ENCODE measurements at places on chromosomes 5 and 9. TPM values are rescaled to one million over a fixed set of nuclear protein-coding genes. Genes with fewer than 3 reads are reported as not detected.

The DAB2 gene
- total RNA-seq = 119 TPM

The ZMAT2 gene
- total RNA-seq = 52.2 TPM

- DNase-seq = no peak
- no peak overlapping the region for H3K27ac ChIP-seq
- no peaks in the 10 kb centered on the region for H3K27me3 ChIP-seq
- H3K4me1 ChIP-seq = no peaks in the 10 kb centered on the region
- no peak overlapping the region for H3K4me3 ChIP-seq
Measured at GRCh38 chr5:93941897-93942296, 200.5 kb upstream of the POU5F2 start.

DNA sequence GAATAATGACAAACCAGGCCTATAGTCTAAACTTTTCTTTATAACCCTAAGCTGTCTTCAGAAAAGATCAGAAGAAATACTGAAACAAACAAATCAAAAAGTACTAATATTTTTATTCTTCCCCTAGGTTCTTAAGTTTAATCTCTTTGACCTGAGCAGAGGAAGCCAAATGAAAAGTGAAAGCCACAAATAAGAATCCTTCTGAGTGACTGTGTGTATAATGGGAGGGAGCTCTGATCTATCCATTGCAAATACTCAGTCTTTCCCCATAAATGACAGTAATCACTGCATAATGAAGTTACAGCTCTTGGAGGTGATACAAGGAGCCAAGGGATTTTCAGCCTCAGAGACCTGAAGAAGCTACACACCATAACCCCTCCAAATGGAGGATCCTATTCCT, 126.9 kb upstream of the ATP10B start:
- no peaks in the 10 kb centered on the region for H3K4me1 ChIP-seq
- no peak for DNase-seq
- H3K36me3 ChIP-seq = no peaks in the 10 kb centered on the region
- no peak overlapping the region for H3K27ac ChIP-seq

GRCh38 chr9:92257327-92257726, 36.2 kb downstream of the IARS1 start:
- H3K4me1 ChIP-seq = no peaks in the 10 kb centered on the region
- no peaks in the 10 kb centered on the region for H3K27me3 ChIP-seq
- no peak for DNase-seq
- H3K36me3 ChIP-seq = peaks cover 25% of the 10 kb centered on the region
- H3K4me3 ChIP-seq = no peak overlapping the region
- H3K27ac ChIP-seq = no peak overlapping the region

DNA sequence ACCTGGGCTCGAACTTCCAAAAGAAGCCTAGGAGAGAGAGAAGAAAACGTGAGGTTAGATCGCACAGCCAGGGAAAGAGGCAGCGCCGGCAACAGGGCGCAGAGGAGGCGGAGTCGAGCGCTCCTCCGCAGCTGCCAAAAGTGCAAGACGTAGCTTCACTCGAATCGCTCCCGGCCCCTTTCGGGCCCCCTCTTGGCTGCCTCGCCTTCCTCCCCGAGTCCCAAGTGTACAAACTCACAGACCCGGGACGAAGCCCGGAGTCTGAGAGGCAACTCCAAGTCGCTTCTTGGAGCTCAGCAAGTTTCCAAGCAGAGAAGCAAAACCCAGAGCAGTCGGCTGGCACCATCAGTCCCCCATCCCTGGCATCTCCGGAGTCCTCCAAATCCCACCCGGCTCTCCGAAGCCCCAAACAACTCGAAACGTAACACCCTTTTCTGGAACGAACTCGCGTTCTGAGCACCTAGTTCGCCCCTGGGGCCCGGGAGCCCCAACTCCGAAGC, 1.2 kb downstream of the MIER3 start:
- H3K27me3 ChIP-seq = no peaks in the 10 kb centered on the region
- peak overlapping the region; percentile 98 for H3K4me3 ChIP-seq
- H3K36me3 ChIP-seq = no peaks in the 10 kb centered on the region
- peak; percentile 27 for DNase-seq
- no peaks in the 10 kb centered on the region for H3K4me1 ChIP-seq
- peak overlapping the region; percentile 89 for H3K27ac ChIP-seq

- H3K4me1 ChIP-seq = peaks cover 3% of the 10 kb centered on the region
- no peaks in the 10 kb centered on the region for H3K36me3 ChIP-seq
- no peaks in the 10 kb centered on the region for H3K27me3 ChIP-seq
- H3K27ac ChIP-seq = peak overlapping the region; percentile 79
- no peak for DNase-seq
- H3K4me3 ChIP-seq = no peak overlapping the region
Measured at GRCh38 chr9:27367175-27367798, 70.3 kb upstream of the EQTN start.

DNA sequence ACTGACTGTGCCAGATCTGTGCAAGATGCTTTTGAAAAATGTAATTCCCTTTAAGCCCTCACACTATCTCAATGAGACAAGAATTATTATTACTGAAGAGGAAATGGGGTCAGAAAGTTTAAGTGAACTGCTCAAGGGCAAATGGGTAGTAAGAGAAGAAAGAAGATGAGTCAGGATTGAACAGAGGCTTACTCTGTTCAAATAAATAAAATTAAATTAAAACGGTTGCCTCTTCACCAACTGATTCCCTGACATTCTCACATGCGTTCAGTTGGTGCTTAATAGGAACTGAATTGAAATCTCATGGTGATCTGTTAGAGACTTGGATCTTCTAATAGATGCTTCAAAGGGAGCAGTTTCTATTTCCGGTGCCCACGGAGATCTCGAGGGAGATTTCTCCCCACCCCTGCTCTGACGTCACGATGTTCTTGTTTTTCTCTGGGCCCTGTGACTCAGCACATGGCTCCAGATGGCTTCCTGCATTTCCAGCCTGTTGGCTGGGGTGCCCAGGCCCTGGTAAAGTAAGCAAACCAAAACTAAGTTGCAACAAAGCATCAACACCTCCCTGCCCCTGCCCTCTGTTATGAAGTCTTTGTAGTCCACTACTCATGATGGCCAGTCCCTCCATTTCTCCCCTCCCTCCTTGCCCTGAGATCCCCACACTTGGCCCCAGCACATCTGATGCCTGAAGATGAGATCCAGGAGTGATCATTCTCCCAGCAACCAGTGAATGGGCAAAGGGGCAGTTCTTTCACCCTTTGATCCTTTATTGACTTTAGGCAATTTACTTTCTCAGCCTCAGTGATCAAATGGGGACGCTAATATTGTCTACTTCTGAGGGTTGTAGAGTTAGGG, 106.1 kb upstream of the CPEB4 start:
- H3K27me3 ChIP-seq = no peaks in the 10 kb centered on the region
- no peaks in the 10 kb centered on the region for H3K36me3 ChIP-seq
- DNase-seq = peak; percentile 76
- H3K4me3 ChIP-seq = no peak overlapping the region
- peaks cover 14% of the 10 kb centered on the region for H3K4me1 ChIP-seq
- peak overlapping the region; percentile 87 for H3K27ac ChIP-seq

GRCh38 chr5:125348936-125349831, 602.7 kb upstream of the ZNF608 start:
- H3K27me3 ChIP-seq = no peaks in the 10 kb centered on the region
- no peaks in the 10 kb centered on the region for H3K4me1 ChIP-seq
- H3K27ac ChIP-seq = peak overlapping the region; percentile 5
- no peak for DNase-seq

DNA sequence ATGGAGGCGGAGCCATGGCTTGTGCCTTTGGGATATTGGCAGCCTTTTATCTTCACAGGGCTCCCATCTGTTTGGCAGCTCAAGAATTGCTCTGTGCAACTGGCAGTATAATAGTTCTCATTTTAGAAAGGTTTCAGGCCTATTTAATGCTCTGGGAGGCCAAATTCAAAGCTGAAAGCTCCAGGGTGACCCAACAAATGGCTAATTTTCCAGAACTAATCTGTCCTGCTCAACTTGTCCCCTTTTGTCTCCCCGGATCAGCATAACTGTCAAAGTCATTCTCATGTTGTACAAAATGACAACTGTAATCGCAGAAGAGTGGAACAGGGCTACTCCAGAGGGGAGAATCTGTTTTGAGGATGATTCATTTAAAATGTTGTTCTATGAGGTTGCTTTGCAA, 52.6 kb upstream of the CXCL14 start:
- no peaks in the 10 kb centered on the region for H3K36me3 ChIP-seq
- DNase-seq = no peak
- no peak overlapping the region for H3K27ac ChIP-seq
- no peaks in the 10 kb centered on the region for H3K27me3 ChIP-seq
- no peak overlapping the region for H3K4me3 ChIP-seq
- H3K4me1 ChIP-seq = no peaks in the 10 kb centered on the region

The C9 gene
- total RNA-seq = not detected

DNA sequence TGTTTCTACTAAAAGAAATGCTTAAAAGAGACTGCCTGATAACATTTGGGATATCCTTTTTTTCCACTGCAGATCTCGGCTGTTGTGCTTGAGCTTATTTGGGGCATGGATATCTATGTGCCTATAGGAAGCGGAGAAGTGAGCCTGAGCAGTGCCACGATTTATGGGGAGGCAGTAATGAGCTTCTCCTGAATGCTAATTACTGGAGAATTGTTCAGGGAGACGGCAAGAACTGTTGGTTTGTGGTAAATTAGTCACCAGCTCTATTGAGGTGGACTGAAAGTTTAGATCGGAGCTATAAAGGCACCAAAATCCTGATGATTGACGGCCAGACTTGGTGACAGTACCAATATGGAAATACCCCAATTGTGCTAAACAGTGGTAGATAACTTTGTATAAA, 186.5 kb downstream of the ARHGEF28 start:
- H3K36me3 ChIP-seq = no peaks in the 10 kb centered on the region
- no peaks in the 10 kb centered on the region for H3K27me3 ChIP-seq
- H3K27ac ChIP-seq = peak overlapping the region; percentile 85
- H3K4me1 ChIP-seq = no peaks in the 10 kb centered on the region

GRCh38 chr5:58477760-58478376, 13.4 kb upstream of the GAPT start:
- no peak overlapping the region for H3K27ac ChIP-seq
- H3K4me1 ChIP-seq = no peaks in the 10 kb centered on the region
- DNase-seq = no peak

- no peaks in the 10 kb centered on the region for H3K27me3 ChIP-seq
- H3K4me3 ChIP-seq = no peak overlapping the region
- H3K4me1 ChIP-seq = no peaks in the 10 kb centered on the region
- DNase-seq = no peak
- no peaks in the 10 kb centered on the region for H3K36me3 ChIP-seq
- no peak overlapping the region for H3K27ac ChIP-seq
Measured at GRCh38 chr9:93929231-93929630, 25.9 kb downstream of the BARX1 start.

- H3K27me3 ChIP-seq = no peaks in the 10 kb centered on the region
- H3K4me3 ChIP-seq = no peak overlapping the region
- H3K4me1 ChIP-seq = no peaks in the 10 kb centered on the region
Measured at GRCh38 chr5:174094857-174095606, 49.5 kb downstream of the NSG2 start.

GRCh38 chr9:83056911-83057310, 6.0 kb downstream of the RASEF start:
- no peak overlapping the region for H3K27ac ChIP-seq
- no peaks in the 10 kb centered on the region for H3K36me3 ChIP-seq
- H3K4me1 ChIP-seq = peaks cover 3% of the 10 kb centered on the region
- H3K27me3 ChIP-seq = no peaks in the 10 kb centered on the region
- H3K4me3 ChIP-seq = no peak overlapping the region

The FYB1 gene
- total RNA-seq = 17.9 TPM

DNA sequence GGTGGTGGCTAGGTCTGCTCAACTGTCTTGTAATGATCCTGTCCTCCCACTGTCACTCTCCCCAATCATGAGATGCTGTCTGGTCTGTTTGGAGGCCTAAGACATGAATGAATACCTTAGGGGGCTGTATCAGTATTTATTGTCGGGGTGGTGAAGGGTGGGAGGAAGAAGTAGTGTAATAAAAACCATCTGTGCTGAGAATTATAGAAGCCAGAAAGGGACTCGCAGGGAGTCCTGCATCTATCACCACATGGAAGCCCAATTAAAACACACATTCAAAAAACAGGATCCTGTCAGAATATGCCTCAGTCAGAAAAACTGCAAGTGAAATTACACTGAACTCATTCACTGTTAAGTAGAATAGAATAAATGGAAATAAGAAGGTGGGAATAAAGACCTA, 1134.3 kb upstream of the C9orf72 start:
- H3K27me3 ChIP-seq = no peaks in the 10 kb centered on the region
- H3K27ac ChIP-seq = no peak overlapping the region
- no peak for DNase-seq
- H3K36me3 ChIP-seq = no peaks in the 10 kb centered on the region
- no peaks in the 10 kb centered on the region for H3K4me1 ChIP-seq

The CMBL gene
- total RNA-seq = 9.2 TPM

- H3K4me3 ChIP-seq = no peak overlapping the region
- no peaks in the 10 kb centered on the region for H3K4me1 ChIP-seq
- H3K27ac ChIP-seq = no peak overlapping the region
- DNase-seq = no peak
- H3K36me3 ChIP-seq = no peaks in the 10 kb centered on the region
Measured at GRCh38 chr9:113705928-113706519, 170.1 kb upstream of the ZNF618 start.

- no peak overlapping the region for H3K27ac ChIP-seq
- H3K36me3 ChIP-seq = no peaks in the 10 kb centered on the region
- H3K4me1 ChIP-seq = no peaks in the 10 kb centered on the region
- no peaks in the 10 kb centered on the region for H3K27me3 ChIP-seq
- no peak overlapping the region for H3K4me3 ChIP-seq
Measured at GRCh38 chr9:78566521-78566920, 269.6 kb downstream of the PSAT1 start.

- no peak overlapping the region for H3K4me3 ChIP-seq
- H3K27ac ChIP-seq = peak overlapping the region; percentile 57
- H3K36me3 ChIP-seq = no peaks in the 10 kb centered on the region
- no peaks in the 10 kb centered on the region for H3K4me1 ChIP-seq
- no peaks in the 10 kb centered on the region for H3K27me3 ChIP-seq
Measured at GRCh38 chr9:98097836-98098235, 21.2 kb downstream of the TRIM14 start.

DNA sequence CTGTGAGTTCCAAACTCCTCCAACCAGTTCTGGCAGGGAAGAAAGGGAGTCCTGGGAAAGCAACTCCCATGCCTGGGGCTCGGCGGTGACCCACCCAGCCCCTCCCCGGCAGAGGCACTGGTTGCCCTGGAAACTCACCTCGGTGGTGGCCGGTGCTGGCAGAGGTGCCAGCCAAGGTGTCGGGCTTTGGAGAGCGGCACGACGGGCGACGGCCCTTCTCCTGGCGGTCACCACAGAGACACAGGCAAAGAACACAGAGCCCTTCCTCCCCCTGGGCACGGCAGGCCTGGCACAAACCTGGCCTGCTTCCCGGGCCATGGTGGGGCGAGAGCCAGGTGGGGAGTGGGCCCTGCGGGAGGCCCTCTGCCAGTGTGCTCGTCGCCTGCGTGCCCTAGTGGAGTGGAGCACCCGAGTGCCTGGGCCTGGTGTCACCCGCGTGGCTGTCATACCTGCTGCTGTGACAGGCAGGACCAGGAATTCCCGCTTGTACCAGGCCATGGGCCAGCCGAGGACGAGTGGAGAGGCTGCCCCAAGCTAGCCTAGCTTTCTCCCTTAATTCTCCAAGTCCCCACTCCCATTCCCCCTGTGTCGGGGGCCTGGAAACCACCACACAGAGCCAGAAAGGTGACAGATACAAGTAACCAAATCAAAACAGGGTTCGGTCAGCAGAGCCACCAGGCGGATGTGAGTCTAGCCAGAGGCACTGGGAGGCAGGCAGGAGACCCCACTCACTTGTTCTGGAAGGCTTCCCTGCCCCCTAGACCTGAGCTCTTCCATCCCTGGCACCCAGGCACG, 8.2 kb upstream of the RALGDS start:
- H3K27me3 ChIP-seq = no peaks in the 10 kb centered on the region
- peak overlapping the region; percentile 5 for H3K4me3 ChIP-seq
- peak overlapping the region; percentile 95 for H3K27ac ChIP-seq
- peaks cover 50% of the 10 kb centered on the region for H3K4me1 ChIP-seq

All from breast epithelium (tissue), 4 donors.